ENCODE measurements at places on chromosomes 1 and 21.

DNA sequence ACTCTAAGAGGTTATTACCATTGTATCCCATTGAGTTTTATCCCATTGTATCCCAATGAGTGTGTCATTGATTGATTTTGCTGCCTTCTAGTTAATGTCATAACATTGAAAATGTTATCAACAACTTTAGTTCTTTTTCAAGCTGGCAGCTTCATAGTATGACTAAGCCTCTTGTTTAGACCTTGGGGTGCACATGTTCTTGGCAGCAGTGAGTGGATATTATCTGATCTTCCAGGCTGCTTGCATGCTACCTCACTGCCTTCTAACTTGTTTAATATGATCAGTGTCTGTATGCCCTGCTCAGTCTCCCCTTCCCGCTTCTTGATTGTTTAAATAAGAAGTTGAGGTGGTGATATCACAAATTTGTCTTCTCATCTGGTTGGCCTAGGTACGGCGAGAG lies 24.6 kb downstream of the NTPCR start:
- no peak for DNase-seq

DNA sequence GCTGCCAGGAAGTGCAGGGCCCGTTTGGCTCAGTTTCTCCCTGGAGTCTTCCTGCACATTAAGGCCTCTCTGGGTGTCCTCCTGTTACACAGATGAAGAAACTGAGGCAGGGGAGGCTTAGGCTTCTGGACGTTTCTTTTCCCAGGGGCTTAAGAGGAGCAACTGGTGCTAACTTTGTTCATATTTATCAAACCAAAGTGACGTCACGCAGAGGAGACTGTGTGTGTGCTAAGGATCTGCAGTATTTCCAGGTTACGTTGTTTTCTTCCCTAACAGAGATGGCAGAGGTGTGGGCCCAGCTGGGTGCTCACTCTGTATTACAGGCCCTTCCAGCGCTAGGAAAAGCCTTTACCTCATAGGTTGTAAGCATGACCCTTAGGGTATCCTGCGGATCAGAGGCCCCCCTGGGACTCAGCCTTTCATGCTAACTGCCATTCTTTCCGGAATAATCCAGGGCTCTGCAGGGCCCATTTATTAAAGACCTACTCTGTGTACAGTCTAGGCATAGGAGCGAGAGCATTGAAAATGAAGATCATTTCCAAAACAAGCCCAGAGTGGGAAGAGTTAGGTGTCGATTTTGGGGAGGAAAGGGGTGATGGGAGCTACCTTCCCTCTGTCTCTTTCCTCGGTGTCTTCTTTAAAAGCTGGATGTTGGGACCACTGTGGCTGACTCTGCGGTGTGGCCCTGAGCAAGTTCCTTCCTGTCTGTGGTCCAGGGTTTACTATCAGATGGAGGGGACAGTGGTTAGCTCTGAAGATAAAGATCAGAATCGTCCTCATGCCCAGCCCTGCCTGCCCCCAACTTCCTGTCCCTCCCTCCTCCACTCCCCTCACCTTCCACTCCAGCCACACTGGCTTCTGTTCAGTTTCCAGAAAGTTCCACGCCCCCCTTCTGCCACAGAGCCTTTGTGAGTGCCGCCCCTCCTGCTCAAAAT lies 4.6 kb downstream of the AGTRAP start:
- no peak for DNase-seq

DNA sequence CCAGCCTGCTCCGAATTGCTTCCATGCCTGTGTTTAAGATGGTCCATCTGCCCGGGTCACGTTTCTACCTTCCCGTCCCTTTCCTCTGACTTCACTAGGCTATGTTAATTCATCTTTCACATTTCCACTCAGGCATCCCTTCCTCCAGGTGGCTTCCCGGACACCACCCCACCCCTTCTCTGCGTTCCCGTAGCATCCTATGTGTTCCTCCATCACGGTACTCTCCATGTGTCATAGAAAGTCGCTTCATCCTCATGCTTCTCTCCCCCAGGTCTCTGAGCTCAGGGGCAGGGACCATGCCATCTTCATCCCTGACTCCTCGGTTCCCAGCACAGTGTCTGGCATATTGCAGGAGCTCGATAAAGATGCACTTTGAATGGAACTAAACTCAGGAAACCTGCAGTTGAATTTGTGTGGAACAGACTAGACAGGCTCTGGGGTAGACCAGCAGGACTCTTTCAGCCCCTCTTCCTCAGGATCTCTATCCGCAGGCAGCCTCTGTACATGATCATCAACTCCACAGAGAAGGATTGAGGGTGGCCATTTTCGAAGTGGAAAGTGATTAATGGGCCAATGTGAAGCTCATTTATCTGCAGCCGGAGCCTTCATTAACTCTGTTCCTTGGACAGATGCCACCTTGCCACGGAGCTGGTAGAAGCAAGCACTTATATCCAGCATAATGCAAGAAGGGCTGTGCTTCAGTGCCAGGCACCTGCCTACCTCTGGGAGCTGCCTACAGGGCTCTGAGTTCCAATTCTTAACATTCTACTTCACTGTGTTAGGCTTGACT lies 9.1 kb downstream of the C1orf226 start:
- DNase-seq: no peak

DNA sequence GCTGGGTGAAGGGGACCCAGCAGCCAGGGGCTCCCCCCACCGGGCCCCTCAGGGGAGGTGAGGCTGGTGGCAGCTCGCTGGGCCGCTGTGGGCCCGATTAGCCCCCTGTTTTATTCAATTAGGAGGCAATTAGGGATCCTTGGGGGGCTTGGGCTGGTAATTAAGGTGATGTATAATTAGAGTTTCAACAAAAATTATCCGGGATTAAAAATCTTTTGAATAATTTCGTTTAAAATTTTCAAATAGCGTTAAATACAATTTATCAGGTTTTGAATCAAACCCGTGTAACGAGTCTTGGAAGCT lies 4.1 kb downstream of the PRDM16 start:
- DNase-seq: no peak

- DNase-seq: no peak
These were observed 13.0 kb downstream of the GRHL3 start for GRCh38 chr1:24331961-24332673.

GRCh38 chr1:234538062-234538731 lies 59.2 kb upstream of the TARBP1 start:
- no peak for DNase-seq
